ENCODE measurements at places on chromosomes 2 and 18.
A peak's percentile ranks its signal among the peaks of the same experiment; 100 is the strongest.

DNA sequence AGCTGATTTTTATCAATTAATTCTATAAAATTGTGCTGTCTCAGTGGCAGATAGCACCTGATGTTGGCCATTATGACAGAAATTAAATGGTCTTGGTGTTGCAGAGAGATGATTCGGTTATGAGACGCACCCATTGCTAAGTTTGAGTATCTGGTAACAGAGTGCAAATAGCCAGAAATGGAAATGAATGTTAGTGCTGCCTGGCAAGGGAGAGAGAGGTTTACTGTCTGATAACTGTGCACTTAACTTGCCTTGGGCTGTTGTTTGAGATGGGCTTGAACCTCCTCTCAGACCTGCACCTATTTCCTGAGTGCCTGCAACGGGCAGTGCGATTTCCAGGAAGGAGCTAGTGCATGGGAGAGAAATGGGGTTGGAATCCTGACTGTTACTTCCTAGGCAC lies 11.7 kb downstream of the DPYSL5 start:
- DNase-seq = no peak

DNA sequence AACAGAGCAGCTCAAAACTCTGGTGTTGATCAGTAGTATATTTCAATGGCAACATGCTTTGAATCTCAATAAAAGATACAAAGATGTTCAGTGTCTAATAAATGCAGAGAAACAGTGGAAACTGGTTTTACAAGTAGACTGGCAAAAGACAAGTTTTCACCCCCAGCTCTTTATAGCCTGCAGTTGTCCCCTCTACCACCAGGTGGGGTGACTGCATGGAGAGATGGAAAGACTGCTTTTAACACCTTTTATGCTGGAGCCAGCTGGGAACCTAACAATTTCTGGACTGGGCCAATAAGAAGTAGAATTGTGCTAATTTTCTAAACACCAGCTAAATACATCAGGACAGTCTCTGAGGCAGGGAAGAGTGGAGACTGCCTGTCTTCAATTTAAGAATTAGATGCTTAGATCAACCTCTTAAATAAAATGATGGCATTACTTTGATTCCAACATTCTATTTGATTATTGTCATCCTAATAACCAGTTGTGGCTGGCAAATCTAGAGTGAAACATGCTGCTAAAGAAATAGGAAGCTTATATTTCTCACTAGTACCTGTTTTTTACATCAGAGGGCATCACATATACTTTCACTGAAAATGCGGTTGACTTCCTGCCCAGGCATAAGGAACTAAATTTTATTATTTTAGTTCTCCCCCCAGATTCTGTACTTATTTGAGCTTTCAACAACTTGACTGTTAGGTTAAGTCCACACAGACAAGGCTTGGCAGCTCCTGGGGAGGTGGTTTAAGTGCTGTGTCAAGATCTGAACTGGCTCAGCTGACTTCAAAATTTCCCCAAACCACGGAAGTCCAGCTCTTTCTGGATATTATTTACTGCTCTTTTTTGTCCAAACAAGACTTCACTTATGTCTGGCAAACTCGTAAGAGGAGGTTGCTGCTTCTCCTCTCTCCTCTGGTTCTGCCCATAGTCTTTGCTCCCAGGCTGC lies 140.5 kb downstream of the TPGS2 start:
- no peak for DNase-seq

DNA sequence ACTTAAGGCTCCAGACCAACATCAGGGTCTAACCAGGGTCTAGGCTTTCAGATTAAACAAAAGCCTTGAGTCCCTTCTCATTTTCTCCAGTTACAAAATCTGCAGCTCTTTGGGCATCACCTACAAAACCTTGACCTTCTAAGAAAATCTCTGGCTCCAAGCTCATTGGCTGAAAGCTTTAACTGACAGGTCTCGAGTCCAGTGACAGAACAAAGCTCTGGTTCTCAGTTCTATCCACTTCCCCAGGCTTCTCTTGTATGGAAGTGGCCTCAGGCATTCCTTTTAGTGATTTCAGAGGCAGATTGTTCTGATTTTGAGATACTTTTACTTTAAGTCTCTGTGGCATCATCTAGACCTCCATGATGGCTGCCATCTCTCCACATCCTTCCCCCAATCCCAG lies 11.3 kb downstream of the SIX2 start:
- no peak for DNase-seq

- DNase-seq = no peak
These were observed 39.3 kb downstream of the NAPG start for GRCh38 chr18:10564975-10565773.

- no peak for DNase-seq
These were observed 60.1 kb upstream of the LAPTM4A start for GRCh38 chr2:20111311-20112131.

DNA sequence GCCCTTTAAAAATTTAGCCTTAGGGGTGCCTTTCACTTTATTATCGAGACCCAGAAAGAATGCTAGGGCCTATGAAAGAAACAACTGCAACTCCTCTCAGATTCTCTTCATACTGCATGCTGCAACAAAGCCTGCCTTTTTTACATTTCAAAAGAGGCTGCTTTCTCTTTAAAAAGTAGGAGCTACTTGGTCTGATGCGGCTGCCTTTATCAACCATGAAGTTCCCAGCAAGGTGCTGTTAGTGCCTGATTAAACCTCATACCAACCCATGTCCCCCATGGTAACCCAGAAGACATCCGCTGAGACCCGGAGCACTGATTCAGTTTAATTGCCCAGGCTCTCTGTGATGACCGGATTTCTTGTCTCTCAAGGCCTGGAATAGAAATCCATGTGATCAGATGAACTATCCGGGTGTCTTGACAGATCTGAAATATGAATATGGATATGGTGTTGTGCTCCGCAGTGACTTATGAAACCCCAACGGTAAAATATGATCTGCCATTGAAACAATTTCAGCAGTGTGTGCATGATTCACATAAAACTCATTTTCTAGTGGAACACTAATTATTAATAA lies 368.3 kb downstream of the ZNF521 start:
- DNase-seq = no peak

DNA sequence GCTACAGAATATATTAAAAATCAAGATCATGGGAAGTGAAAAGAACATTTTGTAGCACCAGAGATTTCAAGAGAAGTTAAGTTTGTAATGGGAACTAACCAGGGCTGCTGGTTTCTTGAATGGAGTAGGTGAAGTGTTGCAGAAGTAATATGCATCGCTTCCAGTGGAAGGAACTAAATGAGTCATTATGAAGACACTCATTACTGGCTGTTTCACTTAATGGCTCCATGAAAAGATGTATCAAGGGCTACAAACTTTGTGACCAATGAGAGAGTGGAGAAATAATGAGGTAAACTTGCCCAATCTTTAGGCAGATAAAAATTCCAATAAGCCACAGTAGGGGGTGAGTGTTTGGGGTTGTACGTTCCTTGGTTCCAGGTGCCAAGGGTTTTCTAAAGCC lies 380.4 kb upstream of the POU3F3 start:
- no peak for DNase-seq

- no peak for DNase-seq
These were observed 49.4 kb downstream of the LONRF2 start for GRCh38 chr2:100272841-100273329.

- peak; percentile 21 for DNase-seq
These were observed 166.2 kb downstream of the PHLPP1 start for GRCh38 chr18:62881509-62882016.

- no peak for DNase-seq
These were observed 27.4 kb upstream of the CATIP start for GRCh38 chr2:218329027-218329825.

DNA sequence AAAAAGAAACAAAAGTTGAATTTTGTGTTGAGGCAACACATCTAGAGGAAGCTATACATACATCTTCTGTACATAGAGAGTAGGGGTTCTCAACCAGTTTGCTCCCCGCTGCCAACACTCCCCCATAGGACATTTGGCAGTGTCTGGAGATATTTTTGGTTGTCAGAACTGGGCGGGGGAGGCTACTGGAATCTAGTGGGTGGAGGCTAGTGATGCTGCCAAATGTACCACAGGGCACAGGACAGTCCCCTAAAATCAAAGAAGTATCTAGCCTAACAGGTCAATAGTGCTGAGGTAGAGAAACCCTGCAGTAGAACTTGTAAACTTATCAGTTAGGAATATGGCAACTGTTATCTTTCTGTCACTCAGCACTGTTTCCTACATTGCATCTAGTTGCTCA lies 21.3 kb downstream of the ADAM23 start:
- DNase-seq = no peak

DNA sequence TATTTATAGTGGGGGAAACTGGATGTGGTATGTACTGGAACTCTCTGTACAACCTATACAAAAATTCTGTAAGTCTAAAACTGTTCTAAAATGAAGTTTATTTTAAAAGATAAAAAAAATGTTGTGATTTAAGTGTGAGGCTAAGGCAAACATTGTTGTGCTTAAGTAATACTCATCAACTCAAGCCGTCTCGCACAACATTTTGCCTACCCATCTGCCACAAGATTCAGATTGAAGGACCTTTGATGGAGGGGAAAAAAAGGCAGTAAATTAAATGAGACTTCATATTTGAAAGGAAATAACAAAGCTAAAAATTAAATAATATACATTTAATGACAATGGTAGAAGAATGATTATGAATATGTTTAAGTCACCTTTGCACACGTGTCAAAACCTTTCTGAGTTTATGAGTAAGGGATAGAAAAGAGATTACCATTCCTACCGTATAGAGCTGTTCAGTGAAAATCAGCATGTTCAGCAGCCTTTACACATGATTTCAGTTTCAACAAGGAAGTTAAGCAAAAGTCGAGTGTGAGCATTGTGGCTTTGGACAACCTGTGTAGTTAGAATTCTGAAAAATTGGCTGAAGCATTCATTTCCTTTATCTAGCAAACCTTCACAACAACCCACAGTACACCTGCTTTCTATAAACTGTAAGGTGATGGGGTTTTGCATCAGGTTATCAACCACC lies 499.3 kb downstream of the IRS1 start:
- no peak for DNase-seq

DNA sequence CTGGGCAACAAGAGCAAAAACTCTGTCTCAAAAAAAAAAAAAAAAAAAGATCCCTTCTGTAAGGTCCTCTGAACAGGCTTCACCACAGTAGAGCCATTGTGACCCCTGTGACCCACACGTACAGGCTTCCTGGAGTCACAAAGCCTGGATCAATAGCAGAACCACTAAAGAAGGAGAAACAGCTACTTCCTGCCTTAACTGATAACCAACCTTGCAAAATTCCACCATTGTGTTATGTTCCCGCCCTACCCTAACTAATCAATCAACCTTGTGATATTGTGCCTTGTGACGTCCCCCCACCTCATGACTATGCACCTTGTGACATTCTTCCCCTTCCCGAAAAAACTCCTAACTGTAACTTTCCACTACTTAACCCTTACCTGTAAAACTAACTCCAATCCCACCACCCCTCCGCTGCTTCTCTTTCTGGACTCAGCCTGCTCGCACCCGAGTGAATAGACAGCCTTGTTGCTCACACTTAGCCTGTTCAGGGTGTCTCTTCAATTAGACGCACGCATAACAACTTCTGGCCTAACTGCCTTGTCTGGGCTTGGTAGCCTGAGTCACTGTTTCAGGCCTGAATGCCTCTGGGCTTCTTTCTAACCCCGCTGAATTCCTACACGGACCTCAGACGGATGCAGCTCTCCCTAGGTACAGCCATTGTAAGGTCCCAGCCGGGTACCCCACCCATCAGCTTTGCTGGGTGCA lies 13.9 kb downstream of the SCYGR8 start:
- DNase-seq = no peak

DNA sequence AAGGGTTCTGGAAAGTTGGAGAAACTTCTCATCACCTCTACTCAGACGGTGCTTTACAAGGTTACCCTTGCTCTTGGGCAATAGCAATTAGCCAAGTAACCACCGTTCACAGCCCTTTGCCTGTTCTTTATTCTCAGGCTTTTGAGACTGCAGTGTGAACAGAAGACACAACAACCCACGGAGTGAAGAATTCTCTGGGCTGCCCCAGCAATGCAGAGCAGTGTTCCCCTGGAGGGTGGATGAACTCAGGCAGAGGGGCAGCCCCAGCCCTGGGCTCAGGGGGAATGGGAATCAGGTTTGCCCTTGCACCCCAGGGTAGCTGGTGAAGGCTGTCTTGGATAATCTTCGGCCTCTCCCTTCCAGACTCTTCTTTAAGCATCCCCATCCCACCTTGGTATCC lies 69.1 kb downstream of the MCFD2 start:
- DNase-seq = no peak

DNA sequence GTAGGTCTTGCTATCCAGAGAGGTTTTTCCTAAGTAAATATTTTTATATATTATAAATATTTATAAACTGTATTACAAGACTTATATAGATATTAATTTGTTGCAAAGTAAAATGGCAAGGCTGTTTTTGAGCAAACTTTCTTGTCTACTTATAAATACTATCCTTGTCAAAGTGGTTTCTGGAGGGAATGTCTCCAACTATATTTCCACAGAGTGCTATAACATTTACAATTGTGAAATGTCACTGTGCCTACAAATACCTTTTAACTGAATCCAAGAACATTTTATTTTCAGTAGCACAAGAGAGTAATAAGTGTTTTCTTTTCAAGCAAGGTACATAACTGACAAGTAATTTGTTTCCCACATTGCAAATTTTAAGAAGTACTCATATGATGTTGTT lies 256.8 kb downstream of the ZNF385B start:
- no peak for DNase-seq

Data from NCI-H2081 treated with DMSO at 0.1 percent for 48 hours (cell line).